D721Med (cell line): ENCODE measurements at places on chromosomes 6 and 20.

DNA sequence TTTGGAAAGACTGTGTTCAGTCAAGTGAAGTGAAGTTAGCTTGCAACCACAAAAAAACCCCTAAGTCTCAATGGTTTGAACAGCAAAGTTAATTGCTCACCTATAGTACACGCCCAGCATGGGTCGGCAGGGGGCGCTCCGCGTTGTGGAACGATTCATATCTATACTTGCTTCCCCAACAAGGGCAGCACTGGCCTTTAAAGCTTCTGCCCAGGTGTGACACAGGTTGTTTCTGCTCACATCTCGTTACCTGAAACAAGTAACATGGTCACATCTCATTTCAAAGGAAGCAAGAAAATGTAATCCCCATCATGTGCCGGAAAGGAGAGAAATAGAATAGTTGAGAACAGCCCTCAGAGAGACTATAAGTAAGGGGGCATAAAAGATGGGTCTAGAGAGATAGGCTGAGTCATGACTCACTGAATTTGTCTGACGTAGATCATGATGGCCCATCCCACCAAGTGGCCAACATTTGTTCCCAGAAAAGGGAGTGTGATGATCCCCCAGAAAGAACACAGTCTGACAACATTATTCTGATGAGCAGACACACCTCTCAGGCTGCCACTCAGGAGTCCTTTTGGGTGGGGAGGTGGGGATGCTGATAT, 29.0 kb downstream of the HNF4A start:
- DNase-seq = no peak

- DNase-seq = no peak
Measured at GRCh38 chr20:57298457-57298856, 31.1 kb upstream of the SPO11 start.

GRCh38 chr20:31374346-31374745, 5.9 kb downstream of the DEFB118 start:
- DNase-seq = no peak

DNA sequence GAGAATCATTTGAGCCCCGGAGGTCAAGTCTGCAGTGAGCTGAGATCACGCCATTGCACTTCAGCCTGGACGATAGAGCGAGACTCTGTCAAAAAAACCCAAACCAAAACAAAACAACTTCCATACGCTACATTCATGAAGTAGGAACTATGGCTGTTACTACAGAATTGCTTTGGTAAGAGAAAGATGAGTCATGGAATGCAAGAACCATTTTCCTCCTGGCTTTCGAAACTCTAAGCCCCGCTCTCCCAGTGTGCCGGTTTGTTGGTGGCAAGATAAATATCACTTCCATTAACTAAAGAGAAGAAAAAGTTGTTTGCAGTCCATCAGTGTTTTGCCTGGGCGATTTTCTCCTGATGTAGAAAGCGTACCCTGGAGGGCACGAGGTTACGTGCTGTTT, 61.3 kb downstream of the ZDHHC14 start:
- no peak for DNase-seq

DNA sequence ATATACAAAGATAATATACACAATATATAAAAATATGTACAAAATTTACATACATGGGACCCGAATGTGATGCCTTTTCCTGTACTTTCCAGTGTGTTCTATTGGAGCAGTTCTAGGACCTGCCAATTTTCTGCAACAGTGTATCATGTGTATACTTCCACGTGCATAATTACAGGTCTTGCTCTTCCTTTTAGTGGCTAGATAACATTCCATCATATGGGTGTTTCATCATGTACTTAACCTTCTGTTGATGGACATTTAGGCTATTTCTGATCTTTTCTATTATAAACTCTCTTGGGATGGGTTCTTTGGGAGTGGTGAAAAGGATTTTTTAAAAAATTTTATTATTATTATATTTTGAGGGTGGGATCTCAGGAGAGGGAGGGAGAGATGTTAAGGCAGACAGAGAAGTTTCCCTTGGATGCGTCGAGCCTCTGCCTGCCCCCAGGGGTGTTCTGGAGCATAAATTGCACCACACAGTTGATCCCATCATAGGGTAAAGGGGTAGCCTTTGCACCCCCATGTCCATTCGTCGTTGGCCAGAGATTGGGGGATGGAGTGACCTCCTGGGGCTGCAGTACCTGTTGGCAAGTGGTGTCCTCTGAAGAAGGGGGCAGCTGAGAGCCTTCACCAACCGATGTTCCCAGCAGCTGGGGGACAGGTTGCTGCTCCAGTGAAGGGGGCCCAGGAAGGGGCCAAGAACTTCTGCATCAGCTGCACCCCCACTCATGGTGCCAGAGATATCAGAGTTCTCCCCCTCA, 110.3 kb downstream of the TOX2 start:
- DNase-seq = no peak

DNA sequence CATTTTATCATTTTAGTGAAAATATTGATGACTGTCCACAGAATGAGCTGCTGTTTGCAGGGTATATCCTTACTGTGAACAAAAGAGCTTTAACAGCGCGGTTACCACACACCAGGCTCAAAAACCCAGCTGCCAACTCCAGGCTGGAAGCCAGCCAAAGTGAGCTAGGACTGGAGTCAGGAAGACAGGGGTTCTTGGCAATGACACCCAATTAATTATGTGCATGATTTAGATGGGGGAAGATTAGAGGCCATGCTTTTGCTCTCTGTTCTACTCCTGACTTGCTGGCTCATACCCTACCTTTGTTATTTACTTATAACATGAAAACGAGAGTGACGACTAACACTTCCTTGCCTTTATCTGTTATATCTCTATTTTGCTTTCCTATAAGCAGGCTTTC, 128.9 kb upstream of the SHLD1 start:
- DNase-seq = no peak

DNA sequence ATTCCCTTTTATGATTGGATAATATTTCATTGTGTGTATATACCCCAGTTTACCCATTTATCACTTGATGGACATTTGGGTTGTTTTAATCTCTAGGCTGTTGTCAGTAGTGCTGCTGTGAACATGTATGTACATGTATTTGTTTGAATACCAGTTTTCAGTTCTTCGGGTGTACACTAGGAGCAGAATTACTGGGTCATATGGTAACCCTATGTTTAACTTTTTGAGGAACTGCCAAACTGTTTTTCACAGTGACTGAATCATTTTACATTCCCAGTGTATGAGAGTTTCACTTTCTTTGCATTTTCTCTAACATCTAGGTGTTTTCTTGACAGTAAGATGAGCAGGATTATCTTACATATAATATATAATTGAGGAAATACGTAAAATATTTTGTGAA, 44.7 kb upstream of the ADIG start:
- DNase-seq = no peak

DNA sequence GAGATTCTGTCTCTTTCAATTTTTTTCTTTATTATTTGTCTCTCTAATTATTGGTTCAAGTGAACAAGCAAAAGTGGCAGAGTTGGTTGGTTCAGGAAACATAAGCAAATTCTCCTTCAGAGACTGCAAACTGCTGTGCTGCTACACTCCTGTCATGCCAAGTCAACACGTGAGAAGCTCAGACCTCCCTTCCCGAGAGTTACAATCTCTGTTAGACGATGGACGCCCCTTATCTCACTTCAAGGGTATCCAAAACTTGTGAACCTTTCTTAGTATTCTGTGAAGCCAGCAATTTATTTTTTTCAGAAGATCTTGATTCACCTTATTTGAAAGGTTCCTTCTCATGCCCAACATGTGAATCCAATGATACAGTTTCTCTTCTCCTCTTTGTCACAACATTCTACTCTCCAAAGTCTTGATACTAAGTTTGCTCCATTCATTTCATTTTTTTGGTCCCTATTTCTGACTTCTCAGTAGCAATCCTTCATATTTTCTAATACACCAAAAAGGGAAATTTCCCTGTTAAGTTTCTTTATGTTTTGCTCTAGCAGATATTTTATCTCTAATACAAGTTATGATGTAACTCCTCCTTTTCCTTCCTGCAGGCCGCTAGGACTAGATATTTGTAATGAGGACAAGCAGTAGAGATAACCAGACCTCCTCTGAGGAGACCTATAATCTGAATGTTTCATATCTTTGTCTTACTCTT, 448.8 kb upstream of the CITED2 start:
- no peak for DNase-seq

- no peak for DNase-seq
Measured at GRCh38 chr6:16760516-16761470, at the start of gene ATXN1. Gene ATXN1 (minus strand): TSS chr6:16761460.

DNA sequence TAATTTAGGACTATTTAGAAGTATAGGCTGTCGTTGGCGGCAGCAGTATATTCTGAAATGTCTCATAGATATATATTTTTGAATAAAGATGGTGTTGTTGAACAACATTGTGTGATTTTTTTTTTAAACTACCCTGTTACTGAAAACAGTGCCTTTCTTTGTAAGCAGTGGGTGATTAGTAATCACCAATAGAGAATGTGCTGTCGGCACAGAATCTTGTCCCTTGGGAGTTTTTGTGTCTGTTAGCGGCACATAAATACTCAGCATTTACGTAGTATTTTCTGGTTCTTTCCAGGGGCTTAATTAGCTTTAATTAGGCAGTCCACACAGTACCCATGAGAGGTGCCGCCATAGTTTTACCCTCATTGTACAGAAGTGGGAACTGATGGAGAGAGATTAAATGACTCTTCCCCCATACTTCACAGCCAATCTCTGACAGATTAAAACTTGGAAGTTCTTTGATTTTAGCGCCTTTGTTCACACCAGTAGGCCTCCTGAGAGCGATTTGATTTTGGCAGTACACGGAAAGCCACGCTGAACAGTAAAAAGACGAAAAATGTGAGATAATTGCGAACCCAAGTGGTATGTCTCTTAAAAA, 58.8 kb downstream of the RPRD1B start:
- DNase-seq = no peak

GRCh38 chr6:7402716-7403115, 13.1 kb downstream of the RIOK1 start:
- DNase-seq = no peak

DNA sequence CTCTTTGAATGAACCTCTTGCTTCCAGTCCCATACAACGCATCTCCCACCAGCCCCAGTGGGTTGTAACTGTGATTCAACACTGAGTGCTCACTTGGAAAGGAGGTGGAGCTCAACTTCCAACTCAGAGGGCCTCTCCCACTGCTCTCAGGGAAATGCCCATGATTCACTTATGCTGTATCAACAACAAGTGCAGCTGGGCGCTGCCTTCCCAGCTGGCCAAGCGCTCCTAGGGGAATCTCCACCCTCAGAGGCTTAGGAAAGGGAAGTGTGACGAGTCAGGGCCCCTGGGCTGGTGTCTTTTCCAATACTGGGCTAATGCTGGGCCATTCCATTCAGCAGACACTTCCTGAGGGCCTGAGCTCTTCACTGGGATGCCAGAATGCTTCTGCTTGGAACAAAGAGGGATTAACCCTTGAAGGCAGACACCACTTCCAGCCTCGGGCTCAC, 8.1 kb upstream of the OCSTAMP start:
- DNase-seq = no peak
